ENCODE measurements at places on chromosomes 2 and 18.

DNA sequence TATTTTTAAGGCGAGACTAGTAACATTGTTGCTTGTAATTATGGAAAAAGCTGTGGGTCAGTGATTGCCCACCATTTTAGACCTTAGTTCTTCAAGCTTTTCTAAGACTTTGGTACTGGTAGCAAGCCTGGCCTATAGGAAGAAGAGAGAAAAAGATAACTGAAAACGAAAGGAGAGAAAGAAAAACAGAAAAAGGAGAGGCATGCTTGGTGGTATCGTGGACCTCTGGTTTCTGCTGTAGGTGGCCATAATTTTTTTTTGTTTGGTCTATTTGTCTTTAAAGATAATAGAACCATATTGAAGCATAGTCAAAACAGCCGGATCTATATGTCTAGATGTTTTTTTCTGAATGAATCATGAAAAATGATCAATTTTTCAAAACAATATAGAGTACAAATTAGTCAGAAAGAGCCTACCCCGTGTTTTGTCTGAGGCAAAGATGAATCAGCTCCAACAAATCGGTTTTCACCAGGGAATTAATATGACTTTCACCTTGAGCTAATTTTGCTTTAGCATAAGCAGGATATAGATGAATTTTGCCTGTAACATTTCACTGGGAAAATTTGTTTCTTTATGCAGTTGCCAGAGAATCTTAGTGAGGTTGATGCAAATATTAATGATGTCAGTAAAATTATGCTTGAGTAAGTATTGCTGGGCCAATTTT, 45.7 kb downstream of the CCDC85A start:
- ATAC-seq: no peak

DNA sequence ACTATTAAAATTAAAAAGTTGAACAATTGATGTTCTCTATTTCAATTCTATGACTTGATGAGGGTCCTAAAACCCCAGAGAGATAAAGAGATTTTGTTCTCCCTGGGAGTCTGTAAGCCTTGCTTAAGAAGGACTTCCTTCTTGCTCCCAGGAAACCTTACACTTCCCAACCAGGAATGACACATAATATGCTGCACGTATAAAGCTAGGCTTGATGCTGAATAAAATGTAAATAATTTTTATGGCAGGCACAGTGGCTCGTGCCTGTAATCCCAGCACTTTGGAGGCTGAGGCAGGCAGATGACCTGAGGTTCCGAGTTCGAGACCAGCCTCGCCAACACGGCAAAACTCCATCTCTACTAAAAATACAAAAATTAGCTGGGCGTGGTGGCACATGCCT, 27.8 kb downstream of the SPIRE1 start:
- no peak for ATAC-seq

GRCh38 chr2:74146929-74147726, 584 bp downstream of the BOLA3 start:
- peak; percentile 63 for ATAC-seq

DNA sequence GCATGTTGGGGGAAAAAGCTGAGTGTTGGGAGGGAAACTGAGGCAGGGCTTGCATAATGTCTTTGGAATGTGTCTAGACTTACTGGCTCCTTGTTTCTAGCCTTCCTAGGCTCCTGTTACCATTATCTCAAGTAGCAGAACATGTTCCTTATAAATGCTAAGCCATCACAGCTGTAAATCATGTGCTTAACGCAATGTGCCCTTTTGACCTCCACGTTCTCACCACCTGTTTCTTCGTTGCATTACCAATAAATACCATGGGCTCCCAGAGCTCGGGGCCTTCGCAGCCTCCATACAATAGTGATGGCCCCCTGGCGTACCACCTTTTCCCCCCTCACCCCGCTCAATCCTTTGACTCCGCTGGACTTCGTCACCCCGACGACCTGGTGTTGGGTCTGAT, 54.0 kb upstream of the CWC22 start:
- no peak for ATAC-seq

GRCh38 chr18:63322908-63323634, 3.5 kb upstream of the BCL2 start:
- ATAC-seq: no peak

DNA sequence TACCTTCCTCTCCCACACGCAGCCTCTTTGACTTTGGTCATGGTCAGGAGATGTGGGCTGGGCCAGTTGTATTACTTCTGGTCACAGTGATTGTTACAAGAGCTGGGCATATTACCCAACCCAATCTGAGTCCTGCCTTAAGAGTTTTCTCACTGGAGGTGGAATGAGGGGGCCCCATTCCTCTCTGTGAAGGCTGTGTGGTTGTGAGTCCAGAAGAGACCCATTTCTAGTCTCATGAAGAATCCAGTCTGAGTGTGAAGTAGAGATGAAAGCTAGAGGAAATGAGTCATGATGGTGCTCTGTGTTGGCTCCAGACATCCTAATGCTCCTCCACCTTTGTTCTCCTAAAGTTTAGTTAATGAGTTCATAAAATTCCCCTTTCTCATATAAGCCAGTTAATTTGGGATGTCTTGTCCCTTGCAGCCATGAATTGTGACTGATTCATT, 50.8 kb upstream of the RASGRP3 start:
- peak; percentile 50 for ATAC-seq

DNA sequence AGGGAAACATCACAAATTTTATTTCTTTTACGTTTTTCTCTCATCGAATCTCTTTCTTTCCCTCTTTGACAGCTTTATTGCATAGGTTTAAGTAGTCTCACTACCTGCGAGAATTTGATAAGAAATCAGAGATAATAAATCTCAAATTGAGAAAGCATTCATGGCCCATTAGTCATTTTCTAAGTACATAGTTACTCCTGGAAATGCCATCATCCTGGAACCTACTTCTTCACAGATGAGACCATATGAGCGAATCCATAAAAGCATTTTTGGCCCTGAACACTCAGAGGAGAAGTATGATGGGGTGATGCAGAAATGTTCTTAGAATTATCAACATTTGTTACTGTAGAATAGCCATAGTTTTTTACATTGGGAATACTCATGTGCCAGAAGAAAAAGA, 138.0 kb upstream of the ARHGAP28 start:
- no peak for ATAC-seq

DNA sequence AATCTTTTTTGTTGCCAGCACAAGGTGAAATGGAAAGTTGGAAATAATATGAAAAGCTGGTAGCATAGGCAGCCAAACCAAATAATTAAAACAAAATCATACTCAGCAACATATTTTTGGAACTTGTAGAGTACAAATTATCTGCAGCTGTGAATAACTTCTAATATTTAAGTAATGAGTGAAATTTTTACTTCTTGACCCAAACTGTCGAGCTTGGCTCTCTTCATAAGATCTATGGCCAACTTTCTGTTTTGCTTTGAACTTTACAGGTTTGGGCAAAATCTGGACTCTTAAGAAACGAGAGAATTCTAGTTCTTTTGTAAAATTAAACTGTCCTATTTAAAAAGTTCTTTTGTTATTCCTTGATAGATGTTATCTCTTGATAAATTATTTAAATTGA, 25.6 kb upstream of the CCDC102B start:
- no peak for ATAC-seq

DNA sequence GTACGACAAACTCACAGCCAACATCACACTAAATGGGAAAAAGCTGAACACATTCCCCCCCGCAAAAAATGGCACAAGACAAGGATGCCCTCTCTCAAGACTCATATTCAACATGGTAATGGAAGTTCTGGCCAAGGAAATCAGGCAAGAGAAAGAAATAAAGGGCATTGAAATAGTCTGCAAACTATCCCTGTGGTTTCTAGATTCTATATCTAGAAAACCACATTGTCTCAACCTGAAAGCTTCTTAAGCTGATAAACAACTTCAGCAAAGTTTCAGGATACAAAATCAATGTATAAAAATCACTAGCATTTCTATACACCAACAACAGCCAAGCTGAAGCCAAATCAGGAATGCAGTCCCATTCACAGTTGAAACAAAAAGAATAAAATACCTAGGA, 294.6 kb upstream of the CYP26B1 start:
- no peak for ATAC-seq

DNA sequence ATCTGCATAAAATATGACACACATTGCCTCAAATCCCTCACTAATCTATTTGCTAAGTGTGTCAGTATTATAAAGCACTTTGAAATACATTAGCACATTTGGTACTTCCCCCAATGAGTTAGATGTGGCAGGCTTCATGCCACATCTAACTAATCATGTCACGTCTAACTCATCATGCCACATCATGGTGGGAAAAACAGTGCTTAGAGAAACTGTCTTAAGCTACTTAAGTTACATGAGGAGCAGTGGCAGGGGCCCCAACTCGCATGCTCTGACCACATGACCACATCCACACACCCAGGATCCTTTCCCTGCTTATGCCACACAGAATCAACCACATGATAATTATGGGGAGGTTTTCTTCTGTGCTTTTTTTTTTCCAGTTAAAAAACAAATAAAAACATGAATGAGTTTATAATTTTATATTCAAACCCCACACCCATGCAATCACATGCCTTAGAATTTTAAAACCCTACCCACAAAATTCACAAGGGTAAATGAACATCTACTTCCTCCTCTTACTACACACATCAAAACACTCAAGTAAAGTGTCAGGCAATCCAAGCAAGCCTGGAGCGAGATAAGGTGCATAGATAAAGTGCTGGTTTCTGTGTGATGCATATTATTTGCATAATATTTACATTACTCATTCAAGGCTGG, 1.6 kb downstream of the ABCA12 start:
- ATAC-seq: no peak

- no peak for ATAC-seq
Measured at GRCh38 chr18:28331551-28331950, 154.6 kb upstream of the CDH2 start.

DNA sequence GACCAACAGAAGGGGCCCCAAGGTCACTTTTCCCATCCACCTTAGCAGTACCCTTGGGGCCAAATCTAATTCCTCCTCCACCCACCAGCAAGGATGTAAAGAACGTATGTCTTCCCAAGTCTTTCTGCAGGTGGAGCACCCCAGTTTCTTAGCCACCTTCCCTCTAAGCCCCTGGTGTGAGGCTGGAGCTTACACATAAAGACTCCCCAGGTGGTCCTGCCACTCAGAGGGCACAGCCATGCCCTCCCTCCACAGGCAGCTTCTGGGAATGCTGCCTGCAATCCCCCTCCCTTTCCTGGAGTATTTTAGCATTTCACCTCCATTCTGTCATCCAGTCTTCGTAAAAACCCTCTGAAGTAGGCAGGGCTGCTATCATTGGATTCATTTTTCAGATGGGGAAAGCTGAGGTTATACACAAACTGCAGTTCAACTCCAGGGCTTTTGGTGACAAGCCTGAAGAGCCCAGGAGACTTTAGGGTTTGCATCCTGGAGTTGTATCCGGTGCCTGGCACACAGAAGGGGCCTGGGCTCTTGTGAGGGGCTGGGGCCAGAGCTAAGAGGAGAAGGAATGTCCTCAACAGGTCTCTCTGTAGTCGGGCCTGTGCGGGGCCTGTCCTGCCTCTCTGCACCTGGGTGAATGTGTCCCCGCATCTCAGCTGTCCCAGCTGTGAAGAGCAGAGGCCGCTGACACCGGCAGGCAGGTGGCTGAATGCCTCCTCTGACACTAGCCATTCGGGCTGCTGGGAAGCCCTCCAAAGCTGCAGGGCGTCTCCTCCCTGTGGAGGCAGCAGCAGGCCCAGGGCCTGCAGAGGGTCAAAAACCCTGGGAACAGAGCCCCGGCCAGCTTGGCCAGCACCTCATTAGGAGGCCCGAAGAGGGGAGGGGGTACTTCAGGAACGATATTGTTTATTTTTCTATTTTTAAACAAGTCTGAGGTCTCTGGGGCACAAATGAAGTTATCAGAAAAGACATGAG, 27.6 kb downstream of the CIB4 start:
- ATAC-seq: no peak

DNA sequence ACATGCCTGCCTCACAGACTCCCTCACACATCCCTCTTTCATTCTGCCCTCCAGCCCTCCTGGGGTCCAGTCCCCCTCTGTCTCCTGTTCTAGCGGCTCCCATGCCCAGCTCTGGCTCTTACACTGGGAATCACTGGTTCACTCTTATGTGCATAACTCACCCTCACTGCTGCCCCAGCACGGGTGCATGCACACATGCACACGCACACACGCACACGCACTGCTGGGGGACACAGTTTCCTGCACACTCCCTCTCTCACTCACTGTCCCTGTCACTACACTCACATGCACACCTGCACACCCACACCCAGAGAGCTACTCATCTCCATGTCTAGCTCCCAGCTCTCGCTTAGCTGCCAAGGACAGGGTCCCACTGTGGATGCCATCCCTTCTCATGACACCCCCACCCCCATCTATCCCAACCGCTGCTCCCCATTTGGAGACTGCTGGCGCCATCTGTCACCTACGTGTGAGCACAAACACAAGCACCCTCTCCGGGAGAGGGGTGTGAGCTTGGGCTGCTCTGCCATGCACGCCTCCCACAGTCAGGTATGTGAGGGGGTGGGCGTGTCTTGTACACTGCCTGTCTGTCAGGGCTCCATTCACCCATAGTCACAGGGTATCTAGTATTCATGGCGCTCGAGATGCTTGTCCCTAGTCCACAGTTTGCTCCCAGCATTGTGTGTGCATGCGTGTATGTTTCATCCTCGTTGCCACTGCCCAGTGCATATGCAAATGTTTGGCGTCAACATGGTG, 1.8 kb downstream of the ASIC4 start:
- ATAC-seq: no peak

DNA sequence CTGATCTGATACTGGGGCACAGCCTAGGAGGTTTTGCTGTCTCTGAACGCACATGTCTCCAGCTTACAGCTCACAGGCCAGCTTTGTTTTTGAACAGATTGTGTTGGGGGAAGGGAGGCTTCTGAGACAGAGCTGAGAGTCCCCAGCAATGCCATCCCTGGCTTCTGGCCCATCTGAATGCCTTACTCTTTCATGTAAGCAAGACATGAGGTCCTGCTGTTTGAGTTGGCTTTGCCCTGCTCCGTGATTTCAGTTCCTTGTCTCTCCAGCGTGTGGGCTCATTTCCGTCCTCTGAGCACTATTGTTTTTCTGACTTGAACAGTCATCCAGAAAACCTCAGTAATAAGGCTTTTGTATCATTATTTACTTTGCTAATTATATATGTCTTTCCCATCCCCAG, 194.9 kb upstream of the TNP1 start:
- no peak for ATAC-seq

GRCh38 chr2:83744855-83745254, 714.2 kb downstream of the SUCLG1 start:
- ATAC-seq: no peak

- no peak for ATAC-seq
Measured at GRCh38 chr2:38017836-38018235, 58.1 kb downstream of the CYP1B1 start.

DNA sequence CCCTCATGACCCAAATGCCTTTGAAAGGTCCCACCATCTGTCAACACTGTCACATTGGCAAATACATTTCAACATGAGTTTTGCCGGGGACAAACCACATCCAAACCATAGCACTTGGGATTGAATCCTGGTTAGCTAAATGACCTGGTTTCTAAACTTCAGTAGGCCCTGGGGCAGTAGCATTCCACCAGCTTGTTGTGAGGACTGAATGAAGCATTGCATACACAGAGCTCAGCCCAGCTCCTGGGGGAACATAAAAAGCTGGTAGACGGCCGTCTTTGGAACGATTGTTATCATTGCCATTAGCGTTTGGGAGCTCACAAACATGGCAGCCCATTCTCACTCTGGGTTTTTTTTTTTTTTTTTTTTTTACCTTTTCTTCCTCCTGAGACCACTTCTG, 57.5 kb upstream of the CXCR4 start:
- no peak for ATAC-seq

Data from stimulated activated memory B cell treated with anti-CD40 and anti-IgM and Interleukin-4, amounts not matched to agents 10 μg/mL and 1 μg/mL and 100 μg/mL, for 72 hours (primary cell).